Activated T-cell treated with anti-CD3 and anti-CD28 coated beads for 4 hours (primary cell): ENCODE measurements at places on chromosomes 1 and 21.

- DNase-seq: no peak
Observed at GRCh38 chr1:4856396-4856795, 202.0 kb downstream of the AJAP1 start.

DNA sequence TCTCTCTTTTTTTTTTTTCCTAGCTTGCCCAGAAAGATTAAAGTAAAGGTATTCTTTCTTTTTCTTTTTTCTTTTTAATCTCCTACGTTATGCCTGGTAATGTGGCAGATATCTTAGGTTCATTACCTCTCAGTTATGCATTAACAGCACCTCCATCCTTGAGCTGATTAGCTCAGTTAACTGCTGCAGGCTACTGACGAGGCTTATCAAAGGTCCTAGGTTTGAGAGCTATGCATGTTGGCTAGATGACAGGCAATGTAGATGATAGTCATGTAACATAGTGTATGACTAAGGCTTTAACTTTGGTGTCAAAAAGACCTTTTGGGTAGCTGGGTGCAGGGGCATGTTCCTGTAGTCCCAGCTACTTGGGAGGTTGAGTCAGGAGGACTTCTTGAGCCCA is 53.7 kb upstream of the CACYBP start:
- no peak for DNase-seq

- DNase-seq: no peak
Observed at GRCh38 chr1:12669529-12670068, 25.7 kb downstream of the AADACL4 start.

DNA sequence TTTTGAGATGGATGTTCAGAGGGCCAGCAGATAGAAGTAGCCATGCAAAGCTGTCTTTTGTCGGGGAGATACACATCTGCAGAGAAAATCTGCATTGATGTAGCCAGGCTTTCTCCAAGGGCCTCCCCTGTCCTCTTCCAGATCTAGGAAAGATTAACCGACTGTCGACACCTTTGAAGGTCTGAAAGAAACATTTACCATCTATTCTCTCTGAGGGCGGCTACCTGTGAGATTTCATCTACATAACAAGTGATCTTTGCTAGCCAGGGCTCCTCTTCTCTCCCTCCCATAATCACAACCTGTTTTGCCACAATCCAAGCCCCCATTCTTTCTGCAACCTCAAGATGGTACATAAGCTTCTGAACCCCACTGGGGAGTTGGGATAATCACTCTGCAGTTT is 193.6 kb downstream of the RGS7 start:
- DNase-seq: no peak

GRCh38 chr1:213519098-213519497 is 468.1 kb downstream of the RPS6KC1 start:
- no peak for DNase-seq

DNA sequence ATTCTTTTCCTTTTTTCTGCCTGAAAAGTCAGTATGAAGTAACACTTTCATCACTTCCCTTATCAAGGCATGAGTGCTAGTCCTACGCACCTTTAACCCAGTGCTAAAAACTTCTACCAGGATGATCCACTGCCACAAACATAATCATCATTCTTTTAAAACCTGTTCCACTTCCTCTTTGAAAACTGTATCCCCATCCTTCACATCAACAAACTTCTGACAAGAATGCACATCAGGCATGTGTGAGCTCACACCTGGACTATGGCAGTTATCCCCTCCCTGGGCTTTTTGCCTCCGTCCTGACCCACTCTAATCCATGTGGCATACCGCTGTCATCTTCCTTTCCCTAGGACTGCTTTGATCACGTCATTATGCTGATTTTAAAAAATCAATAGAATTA is 70.2 kb downstream of the ESRRG start:
- DNase-seq: no peak

DNA sequence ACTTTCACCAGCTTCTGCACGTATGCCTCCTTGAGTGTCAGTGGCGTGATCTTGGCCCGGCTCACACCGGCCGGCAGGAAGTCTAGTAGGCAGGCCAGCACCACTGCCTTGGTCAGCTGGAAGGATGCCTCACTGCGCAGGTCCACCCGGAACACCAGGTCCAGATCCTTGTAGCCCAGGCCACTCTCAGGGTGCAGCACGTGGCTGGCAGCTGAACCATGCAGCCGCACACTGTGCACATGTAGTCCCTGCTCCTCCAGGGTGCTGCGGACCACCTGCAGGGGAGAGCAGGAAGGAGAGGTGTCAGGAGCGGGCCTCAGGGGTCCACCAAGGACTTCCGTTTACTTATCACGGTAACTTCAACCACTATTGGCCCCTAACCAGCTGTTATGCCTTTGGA is 6.0 kb downstream of the TENT5B start:
- no peak for DNase-seq

DNA sequence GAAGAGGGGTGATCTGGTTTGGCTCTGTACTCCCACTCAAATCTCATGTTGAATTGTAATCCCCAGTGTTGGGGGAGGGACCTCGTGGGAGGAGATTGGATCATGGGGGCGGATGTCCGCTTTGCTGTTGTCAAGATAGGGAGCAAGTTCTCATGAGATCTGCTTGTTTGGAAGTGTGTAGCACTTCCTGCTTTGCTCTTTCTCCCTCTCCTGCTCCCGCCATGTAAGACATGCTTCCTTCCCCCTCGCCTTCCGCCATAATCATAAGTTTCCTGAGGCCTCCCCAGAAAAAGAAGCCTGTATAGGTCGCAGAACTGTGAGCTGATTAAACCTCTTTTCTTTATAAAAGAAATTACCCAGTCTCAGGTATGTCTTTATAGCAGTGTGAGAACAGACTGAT is 27.9 kb downstream of the MYOM3 start:
- DNase-seq: no peak

DNA sequence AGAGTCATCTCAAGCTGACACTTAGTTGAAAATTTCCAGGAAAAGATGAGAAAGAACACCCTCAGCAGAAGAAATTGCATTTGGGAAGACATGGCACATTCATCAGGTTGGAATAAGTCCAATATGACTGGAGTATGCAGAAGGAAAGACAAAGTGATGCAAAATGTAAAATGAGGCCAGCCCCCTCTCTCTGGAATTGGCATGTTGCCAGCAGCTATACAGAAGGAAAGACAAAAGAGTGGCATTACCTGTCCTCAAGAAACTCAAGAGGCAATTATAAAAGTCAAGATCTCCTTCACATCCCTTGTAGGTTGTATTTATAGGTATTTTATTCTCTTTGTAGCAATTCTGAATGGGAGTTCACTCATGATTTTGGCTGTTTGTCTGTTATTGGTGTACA is 426.3 kb downstream of the AGBL4 start:
- DNase-seq: no peak

DNA sequence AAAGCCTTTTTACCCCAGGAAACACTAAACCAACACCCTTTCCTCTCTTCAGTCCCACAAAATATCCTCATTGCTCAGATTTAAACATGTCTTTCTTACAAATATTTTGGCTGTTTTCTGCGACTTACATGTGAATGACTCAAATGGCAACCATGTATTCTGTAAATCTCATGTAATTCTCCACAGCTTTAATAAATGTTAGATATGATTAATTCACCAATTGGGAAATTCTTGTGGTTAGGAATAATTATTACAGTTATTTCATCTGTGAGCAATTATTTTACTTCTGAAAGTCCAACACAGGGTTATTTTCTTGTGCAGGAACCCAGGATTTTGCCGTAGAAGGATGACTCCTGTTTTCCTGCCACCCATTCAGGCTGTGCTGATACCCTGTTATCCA is 431.5 kb downstream of the LMO4 start:
- no peak for DNase-seq
